ENCODE measurements at places on chromosomes 1 and 21. TPM values are rescaled to one million over a fixed set of nuclear protein-coding genes. Genes with fewer than 3 reads are reported as not detected.

TAF12 gene
- 58.6 TPM for total RNA-seq

PLA2G2A gene
- total RNA-seq, result not detected

PTPN7 gene
- total RNA-seq, result not detected

C1QTNF12 gene
- total RNA-seq, result not detected

PTCH2 gene
- 0.51 TPM for total RNA-seq

XKR8 gene
- 5.1 TPM for total RNA-seq

ZC3H12A gene
- total RNA-seq, result 6.5 TPM

SPRR2G gene
- total RNA-seq, result not detected

SLAMF8 gene
- 0.05 TPM for total RNA-seq

GADD45A gene
- 85.0 TPM for total RNA-seq

SIKE1 gene
- total RNA-seq, result 26.7 TPM
